GM18507 (cell line): ENCODE measurements at places on chromosomes 7 and 10.

- no peak for DNase-seq
Observed at GRCh38 chr10:114525368-114525949, 121.2 kb upstream of the AFAP1L2 start.

DNA sequence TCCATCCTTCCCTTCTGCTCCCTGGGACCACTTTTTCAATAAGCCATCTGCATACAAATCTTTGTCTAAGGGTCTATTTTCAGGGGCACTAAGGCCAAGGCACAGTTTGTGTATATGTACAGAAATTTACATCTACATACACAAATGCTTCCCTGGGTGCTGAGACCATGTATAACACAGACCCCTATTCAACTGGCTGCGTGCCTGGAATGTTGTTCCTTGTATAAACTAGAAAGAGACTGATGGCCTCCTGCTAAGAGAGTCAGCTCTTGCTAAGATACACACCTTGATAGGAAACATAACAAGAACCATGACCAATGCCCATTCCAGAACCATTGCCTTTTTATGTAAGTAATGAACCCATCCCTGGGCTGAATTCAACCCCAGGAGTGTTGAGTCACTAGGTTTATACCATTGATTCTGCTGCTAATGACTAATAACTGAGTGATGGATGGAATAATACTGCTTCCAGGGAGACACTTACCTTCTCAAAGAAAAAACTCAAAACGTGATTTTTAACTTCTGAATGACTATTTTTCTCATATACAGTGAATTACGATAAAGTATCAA, 290.7 kb downstream of the FGFR2 start:
- DNase-seq, result no peak

DNA sequence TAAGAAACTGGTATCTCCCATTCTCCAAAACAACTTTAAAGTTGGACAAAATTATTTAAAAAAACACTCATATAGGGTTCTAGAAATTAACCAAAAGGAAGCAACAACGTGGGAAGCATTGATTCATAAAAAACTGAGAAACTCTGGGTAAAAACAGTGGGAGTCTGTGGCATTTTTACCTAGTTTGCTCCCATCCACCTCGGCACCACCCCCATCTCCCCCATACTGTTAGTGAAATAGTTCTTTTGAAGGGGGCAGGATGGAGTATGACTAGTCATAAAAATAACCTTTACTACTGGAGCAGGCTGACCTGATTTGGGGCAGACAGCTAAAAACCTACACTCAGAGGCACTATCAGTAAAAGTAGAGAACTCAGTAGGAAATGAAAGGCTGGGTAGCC, 123.2 kb downstream of the AVL9 start:
- no peak for DNase-seq

DNA sequence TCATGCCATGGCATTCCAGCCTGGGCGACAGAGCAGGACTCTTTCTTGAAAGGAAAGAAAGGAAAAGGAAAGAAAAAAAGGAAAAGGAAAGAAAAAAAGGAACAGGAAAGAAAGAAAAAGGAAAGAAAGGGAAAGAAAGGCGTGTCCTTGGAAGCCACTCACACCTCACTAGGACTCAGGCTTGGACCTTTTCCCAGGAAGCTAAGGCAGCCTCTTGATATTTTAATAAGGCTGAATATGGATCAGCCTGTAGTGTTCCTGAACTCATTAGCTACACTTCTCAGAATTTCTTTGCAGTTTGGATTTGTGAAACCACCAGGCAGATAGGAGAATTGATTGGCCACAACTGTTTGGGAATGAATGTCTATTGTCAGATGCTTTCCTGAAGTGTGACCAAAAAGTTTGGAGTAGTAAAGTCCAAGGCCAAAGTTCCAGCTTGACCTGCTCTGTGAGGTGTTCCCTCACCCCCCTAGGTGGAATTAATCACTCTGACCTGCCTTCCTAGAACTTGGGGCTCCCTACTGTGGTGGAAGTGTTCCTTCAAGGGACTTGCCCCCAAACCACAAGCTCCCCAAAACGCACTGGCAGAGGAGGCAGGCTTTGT, 7.1 kb upstream of the MALSU1 start:
- no peak for DNase-seq

DNA sequence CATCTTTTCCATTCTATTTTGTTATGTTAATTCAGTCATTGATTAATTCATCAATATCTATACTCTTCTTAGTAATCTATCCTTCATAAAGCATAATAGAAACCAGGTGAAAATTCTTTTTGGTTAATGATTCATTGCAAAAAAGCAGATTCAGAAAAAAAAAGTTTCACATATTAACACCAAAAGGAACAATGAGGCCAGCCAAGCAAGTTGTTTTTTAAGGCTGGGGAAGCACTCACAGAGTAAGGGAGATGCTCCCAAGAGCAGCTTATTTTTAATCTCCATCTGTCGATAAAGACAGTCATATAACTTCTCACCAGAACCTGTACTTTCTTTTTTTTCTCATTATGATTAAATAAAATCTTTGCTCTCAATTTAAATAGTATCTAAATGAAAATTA, 95.8 kb downstream of the CACNA2D1 start:
- no peak for DNase-seq

GRCh38 chr10:126955396-126955795, 50.2 kb downstream of the DOCK1 start:
- DNase-seq, result no peak

GRCh38 chr7:128136215-128136597, 104.9 kb upstream of the LEP start:
- no peak for DNase-seq

- DNase-seq, result no peak
Observed at GRCh38 chr10:37856881-37857286, 526 bp downstream of the ZNF248 start.

- DNase-seq, result no peak
Observed at GRCh38 chr7:143514487-143514886, 36.8 kb downstream of the TAS2R41 start.

DNA sequence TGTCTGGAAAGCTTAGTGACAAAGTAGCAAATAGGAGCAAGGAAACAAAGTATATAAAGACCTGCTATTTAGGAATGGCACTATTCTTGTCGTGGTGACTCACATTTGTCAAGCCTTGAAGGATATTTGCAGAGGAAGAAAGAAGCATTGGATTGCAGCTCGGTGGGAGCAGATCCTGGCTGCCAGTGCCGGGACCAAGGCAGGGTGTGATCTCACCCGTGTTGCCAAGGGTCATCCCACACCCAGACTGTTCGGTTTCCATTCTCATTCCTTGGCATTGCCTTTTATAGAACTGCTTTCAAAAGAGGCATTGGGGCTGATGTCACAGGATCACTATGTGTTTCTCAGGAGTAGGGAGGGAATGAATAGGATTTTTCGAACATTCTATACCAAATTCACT, 176.2 kb downstream of the GALNT17 start:
- DNase-seq, result no peak

GRCh38 chr10:21399392-21400035, 126.0 kb downstream of the SKIDA1 start:
- DNase-seq, result no peak

DNA sequence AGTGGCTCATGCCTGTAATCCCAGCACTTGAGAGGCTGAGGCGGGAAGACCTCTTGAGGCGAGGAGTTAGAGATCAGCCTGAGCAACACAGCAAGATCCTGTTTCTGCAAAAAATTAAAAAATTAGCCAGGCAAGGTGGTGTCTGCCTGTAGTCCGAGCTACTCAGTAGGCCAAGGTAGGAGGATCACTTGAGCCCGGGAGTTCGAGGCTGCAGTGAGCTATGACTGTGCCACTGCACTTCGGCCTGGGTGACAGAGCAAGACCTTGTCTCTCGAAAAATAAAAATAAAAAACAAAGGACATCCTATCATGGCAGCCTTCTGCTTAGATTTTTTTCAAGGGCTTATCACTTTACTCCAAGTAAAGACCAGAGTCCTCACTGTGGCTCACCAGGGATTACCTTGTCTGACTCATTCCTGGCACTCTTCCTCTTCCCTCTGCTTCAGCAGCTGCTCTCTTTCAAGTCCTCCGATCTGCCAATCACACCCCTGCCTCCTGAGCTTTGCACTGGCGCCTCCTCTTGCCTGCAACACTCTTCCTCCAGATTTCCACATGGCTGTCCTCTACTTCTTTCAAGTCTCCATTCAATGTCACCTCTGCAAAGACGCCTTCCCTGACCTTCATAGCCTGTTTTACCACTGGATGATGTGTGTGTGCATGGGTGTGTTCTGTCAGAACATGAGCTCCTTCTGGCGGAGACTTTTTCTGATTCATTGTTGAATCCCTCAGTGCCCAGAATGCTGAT, 7.7 kb downstream of the PRTFDC1 start:
- no peak for DNase-seq

DNA sequence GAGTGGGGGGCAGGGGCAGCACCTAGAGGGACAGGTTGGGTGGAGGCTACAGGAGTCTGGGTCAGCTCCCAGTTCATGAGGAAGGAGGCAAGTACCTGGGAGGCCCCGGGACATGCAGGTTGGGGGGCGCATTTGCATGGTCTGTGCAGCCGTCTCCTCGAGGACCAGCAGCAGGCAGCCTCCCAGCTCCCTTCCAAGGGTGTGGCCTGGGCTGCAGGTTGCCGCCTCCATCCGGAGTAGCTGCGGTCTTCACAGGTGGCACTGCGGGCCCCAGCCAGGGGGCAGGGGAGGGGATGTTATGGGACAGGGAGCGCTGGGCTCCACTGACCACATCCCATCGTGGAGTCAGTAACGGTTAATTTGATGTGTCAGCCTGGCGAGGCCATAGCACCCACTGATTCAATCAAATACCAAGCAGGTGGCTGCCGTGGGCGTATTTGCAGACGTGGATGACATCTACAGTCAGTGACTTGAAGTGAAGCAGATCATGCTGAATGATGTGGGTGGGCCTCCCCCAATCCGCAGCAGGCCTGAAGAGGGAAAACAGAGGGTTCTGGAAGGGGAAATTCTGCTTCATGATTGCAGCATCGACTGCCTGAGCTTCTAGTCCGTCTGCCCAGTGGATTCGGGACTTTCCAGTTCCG, 81.6 kb downstream of the PRKAG2 start:
- no peak for DNase-seq
